ENCODE measurements at places on chromosomes 1 and 21.

- DNase-seq: no peak
Observed at GRCh38 chr1:176167210-176167609, 39.9 kb downstream of the COP1 start.

DNA sequence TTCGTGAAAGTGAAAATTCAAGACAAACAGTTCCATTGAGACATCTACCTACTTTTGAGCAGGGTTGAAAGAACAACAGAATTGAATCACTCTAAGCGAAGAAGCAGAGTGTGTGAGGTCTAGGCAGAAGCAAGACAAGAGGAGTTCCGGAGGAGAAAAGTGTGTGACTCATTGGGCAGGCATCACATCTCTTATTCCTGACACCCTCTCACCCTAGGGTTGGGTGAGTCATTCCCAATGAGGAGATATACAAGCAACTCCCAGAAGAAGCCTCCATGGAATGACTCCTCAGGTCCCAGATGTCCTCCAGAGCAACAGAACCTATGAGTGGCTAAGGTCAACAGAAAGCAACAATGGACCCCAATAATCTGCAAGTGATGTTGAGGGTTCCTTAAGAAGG, 138.1 kb downstream of the TPR start:
- DNase-seq: peak; percentile 73

- DNase-seq: no peak
Observed at GRCh38 chr1:40266786-40267535, 8.9 kb downstream of the ZMPSTE24 start.

- DNase-seq: no peak
Observed at GRCh38 chr21:44376606-44377005, 23.2 kb downstream of the TRPM2 start.

- DNase-seq: peak; percentile 98
Observed at GRCh38 chr1:1264868-1265272, 8.8 kb downstream of the UBE2J2 start.

- DNase-seq: no peak
Observed at GRCh38 chr1:66933887-66934700, 9.3 kb downstream of the MIER1 start.

DNA sequence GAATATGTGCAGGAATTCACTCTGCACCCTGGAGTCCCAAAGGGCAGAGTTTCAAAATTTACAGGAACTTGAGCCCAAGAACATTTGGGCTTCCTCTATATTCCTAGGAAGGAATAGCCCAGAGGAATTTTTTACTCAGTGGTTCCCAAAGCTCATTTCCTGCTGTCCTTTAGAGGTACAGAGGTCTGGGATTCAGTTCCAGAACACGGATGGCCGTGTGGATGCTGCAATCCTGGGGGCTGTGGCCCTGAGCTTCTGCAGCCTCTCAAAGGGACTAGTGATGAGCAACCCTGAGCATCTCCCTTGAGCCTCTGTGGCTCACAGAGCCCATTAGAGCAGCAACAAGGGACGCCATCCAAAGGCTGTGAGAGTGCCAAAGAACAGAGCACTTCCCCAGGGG, 10.1 kb upstream of the RHOU start:
- no peak for DNase-seq

DNA sequence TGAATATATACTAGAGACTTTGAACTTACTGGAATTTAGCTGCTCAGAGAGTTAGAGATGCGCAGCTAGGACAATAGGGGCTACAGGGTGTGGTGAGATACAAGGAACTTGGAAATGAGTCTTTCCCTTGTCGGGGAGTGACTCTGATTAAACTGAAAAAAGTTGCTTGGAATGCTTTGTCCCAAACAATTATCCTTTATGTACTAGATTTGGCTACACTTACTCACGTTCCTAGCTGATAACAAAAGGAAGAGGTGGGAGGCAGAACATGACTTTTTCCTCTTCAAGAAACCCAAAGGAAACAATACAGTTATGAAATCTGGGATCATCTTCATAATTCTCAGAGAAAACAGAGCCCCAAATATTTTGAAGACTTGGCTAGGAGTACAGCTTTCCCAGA, 6.9 kb upstream of the CGN start:
- DNase-seq: no peak

GRCh38 chr1:175166746-175167145, 25.8 kb downstream of the KIAA0040 start:
- DNase-seq: no peak

- DNase-seq: no peak
Observed at GRCh38 chr1:58608297-58608696, 31.2 kb upstream of the TACSTD2 start.

DNA sequence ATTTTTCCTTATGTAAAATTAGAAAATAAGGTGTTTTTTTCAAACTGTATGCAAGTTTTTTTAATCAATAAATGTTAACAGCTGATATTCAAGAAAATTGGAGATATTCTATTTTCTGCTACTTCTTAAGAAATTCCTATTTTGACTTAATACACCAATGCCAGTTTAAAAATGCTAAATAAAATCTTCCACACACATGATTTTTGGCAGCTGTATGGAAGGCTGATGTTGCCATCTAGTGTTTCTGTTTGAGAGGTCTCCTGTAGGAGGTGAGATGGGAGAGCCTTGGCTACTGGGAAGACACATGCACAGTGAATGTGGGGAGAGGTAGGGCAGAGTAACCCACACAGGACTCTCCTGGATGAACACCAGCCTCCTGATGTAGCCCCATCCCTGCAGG, 29.2 kb upstream of the OR2B11 start:
- no peak for DNase-seq

DNA sequence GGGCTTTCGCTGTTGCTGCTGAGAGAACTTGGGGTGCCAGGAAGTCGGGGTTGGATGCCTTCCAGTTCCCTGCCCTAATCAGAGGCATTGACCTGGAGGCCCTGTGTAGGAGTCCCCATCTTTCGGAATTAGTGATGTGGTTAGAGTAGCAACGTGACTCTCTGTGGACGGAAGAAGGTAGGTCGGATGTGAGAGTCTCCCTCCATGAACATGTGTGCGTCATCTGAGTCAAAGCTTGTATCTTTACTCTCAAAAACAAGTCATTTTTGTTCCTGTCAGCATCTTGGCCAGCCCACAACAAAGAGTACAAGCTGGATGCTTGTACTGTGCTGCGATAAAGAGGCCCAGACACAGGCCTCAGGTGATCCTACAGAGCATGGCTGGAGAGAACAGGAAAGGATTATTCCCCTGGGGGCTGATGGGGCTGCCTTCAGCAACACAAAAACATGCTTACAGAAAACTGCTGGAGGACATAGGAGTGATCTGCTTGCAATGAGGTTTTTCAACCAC, 31.0 kb upstream of the IL10 start:
- no peak for DNase-seq

DNA sequence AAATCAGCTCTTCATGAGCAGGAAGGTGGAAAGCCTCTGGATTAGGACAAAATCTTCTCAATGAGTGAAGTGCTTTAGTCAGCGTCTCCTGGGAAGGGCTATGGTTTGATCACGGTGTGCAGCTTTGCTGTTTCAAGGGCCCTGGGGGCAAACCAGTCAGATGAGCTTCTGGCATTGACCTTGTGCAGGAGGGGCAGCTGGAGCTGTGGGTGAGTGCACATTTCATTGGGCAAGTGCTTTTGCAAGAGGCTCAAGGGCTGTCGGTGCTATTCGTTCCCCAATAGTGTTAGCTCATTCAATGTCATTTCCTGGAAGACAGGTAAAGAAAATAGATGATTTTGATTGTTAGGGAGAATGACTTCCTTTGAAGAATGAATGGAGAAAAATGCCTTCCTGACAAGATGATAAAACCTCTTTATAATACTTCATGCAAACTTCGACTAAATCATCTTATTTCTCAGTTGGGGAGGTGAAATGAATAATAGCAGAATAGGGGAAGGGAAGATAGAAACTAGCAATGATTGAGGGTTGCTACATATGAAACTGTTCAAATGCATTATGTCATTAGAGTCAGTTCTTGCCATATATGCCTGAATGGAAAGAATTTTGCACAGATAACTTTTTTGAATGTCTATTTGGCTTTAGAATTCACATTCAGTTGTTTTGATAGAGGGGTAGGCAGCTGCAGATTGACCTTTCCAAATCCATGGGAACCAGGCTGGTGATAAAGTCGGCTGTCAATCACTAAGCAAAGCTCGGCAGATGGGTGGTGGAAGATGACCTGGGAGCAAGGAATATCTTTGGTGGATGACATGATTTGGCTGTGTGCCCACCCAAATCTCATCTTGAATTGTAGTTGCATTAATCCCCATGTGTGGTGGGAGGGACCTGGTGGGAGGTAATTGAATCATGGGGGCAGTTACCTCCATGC, 12.9 kb upstream of the DISC1 start:
- DNase-seq: no peak

Data from AG04449 (cell line).